Uterine smooth muscle cell (primary cell): ENCODE measurements at places on chromosomes 1 and 21. TPM values are rescaled to one million over a fixed set of nuclear protein-coding genes. Genes with fewer than 3 reads are reported as not detected.

The GPR37L1 gene
- not detected in 2 replicates for total RNA-seq

The NHLH1 gene
- total RNA-seq, result not detected in 2 replicates

The CLCA4 gene
- total RNA-seq, result not detected in 2 replicates

The COP1 gene
- total RNA-seq, result 58.5 and 61.1 TPM in 2 replicates

The FCN3 gene
- total RNA-seq, result not detected in 2 replicates

The WDR64 gene
- total RNA-seq, result not detected in 2 replicates

The SPATA45 gene
- not detected in 2 replicates for total RNA-seq

The OLFM3 gene
- not detected in 2 replicates for total RNA-seq
